ENCODE measurements at places on chromosomes 4 and X.

GRCh38 chr4:30792601-30793000 is 72.4 kb downstream of the PCDH7 start:
- DNase-seq = no peak

DNA sequence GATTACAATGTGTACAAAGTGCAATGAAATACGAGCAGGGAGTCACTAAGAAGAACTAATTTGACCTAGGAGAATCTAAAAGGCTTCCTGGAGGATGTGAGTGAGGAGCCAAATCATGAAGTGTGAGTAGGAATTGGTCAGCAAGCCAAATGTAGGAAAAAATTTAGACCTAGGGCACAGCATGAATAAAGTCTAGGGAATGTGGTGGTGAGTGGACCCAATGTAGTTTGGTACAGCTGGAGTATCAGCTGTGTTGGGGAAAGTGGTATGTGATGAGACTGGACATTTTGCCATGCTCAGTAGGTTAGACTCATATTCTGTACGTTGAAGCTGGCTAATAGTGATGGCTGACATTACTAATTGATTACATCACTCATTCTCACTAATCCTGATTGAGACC is 191.0 kb downstream of the AFF2 start:
- DNase-seq = no peak

DNA sequence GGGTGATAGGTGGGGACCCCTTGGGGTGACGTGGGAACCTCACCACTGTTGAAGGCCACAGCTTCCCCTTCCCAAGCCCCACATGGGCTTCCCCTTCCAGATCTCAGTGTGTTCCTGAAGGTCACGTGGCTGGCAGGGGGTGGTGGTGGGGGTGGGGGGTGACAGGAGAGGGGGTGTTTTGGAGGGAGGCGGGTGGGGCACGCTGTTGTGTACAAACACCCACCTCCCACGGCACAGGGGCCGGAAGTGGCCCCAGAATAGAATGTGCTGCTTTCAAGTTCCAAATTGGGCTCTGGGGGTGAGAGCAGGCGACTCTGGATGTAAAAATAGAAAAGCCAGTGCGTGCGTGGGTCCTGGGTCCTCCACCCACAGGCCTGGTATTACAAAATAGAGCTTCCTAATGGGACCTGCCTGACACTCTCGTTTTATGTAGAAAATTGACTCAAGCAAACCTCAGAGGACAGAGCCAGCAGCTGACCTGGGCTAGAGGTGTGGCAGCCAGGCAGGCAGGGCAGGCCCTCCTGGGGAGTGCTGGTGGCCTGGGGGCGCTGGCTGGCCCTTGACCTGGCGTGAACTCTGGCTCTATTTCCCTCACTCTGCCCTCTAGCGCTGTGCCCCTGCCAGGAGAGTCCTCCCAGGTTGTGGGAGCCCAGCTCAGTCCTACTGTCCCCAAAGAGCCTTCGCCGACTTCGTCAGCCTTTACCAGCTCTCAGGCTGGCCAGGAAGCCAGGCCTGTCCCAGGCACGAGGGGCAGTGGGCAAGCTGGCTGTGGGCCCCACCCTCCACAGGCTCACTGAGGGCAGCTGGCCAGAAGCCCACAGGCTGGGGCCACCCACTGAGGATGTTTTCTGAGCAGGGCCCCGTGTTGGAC is 5.4 kb upstream of the SH3BP2 start:
- DNase-seq = no peak

DNA sequence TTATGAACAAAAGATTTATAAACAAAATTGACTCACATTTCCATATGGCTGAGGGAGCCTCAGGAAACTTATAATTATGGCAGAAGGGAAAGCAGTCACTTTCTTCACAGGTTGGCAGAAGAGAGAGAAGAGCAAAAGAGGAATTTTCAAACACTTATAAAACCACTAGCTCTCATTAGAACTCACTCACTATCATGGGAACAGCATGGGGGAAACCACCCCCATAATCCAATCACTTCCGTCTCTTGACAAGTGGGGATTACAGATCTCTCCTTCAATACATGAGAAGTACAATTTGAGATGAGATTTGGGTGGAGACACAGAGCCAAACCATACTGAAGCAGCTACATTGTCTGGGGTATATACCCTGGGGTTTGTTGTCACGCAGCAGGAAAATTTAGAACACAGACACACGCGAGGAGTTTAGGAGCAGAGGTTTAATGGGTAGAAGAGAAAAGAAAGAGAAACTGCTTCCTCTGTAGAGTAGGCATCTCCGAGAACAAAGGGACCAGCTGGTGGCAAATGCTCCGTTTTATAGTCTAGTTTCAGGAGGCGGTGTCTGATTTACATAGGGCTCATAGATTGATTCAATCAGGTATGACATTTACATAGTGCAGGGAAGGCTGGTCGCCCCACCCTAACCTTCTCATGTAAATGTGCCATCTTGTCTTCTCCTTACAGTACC is 2277.7 kb upstream of the AGA start:
- DNase-seq = no peak

DNA sequence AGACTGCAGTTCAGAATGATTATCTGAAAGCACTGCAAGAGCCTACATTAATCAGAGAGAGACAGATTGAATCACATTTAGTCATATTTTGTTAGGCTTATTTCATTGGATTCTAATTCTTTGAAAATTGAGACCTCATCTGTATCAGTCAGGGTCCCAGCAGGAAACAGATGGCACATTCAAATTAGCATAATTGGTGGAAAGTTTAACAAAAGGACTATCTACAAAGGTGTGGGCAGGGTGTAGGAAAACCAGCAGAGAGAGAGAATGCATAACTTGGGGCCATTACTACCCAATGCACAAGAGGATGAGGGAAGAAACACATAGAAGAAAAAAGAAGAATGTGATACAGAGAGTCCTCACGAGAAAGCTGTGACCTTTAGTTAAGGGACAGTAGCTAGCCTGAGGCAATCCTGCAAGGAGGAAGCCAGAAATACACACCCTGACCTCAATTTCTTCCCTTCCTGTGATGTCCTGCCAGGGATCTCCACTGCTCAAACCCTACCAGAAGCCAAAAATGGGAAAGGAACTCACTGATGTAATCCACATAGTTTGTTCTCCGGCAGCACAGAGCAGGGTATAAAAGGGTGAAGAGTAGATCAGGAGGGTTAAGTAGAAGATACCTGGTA is 17.7 kb upstream of the XKRX start:
- DNase-seq = no peak

GRCh38 chr4:77089866-77090265 is 14.1 kb upstream of the CCNI start:
- no peak for DNase-seq

GRCh38 chrX:3728454-3728853 is 15.0 kb upstream of the PRKX start:
- no peak for DNase-seq

DNA sequence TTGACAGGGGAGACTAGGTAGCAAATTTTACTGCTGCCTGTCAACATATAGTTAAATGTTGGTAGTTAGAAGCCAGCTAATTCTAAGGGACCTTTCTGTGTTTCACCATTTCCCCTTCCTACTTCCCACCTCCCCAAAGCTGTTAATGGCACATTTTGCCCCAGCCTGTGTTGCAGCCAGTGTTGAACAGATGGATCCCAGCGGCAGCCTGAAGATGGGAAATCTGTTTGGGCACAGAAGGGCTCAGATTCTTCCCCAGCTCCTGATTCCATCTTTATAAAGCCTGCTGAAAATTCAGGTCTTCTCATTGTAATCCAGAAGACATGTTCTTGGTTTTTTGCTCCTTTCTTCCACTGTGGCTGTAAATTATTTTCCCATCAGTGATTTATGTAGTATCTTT is 89.0 kb downstream of the SPRY1 start:
- no peak for DNase-seq
